Stimulated activated CD4-positive, alpha-beta T cell treated with anti-CD3 and anti-CD28 coated beads, TNF-alpha, amount 100 ng/mL, for 4 hours (primary cell): ENCODE measurements at places on chromosomes 13 and 19.

GRCh38 chr13:47121092-47121763 is 224.4 kb upstream of the HTR2A start:
- no peak for DNase-seq

- DNase-seq, result no peak
Observed at GRCh38 chr13:95784900-95785290, 108.0 kb downstream of the DNAJC3 start.

DNA sequence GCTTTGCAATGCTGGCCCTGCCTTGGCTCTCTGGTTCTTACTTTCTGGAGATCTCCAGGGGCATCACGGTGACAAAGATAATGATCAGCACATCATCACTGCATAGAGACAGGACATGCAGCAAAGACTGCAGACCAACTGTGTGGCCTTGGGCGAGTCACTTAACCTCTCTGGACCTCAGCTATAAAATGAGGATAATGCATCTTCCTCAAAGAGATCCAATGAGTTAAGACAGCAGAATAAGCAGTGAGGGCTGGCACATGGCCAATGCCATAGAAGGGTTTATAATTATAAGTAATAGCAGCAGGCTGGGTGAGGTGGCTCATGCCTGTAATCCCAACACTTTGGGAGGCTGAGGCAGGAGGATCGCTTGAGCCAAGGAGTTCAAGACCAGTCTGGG is 2.4 kb downstream of the MAG start:
- DNase-seq, result no peak

GRCh38 chr13:80177327-80177726 is 163.6 kb downstream of the SPRY2 start:
- DNase-seq, result no peak

DNA sequence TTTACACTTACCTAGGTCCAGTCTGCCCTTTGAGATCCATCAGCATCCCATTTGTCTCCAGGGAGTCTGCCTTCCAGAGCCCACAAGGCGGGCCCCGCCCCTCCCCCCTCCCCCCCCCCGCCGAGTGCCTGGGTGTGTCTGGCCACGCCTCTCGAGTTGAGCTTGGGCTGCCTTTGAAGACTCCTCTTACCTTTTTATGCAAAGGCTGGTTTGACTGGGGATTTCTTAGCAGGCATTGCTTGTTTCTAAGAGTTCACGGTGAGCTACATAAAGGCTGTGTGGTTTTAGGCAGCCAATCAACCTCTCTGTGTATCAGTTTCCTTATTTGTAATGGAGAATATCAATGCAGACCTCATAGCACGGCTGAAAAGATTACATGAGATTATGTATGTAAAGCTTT is 11.3 kb downstream of the GPR12 start:
- no peak for DNase-seq

DNA sequence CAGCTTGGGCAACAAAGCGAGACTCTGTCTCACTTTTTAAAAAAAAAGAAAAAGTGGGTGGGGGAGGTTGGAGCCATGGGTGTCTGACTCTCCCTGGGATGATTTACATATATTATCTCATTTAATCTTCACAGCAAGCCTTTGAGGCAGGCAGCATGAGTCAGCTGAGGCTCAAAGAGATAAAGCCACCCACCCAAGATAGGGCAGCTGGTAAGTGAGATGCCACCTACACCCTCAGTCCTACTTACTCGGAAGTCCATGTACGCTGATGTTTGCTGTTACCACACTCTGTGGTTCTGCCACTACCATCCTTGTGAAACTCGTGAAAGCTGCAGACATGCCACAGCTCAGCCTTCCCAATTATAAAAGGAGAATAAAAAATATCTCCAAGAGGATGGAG is 142.0 kb upstream of the TSHZ3 start:
- DNase-seq, result no peak

DNA sequence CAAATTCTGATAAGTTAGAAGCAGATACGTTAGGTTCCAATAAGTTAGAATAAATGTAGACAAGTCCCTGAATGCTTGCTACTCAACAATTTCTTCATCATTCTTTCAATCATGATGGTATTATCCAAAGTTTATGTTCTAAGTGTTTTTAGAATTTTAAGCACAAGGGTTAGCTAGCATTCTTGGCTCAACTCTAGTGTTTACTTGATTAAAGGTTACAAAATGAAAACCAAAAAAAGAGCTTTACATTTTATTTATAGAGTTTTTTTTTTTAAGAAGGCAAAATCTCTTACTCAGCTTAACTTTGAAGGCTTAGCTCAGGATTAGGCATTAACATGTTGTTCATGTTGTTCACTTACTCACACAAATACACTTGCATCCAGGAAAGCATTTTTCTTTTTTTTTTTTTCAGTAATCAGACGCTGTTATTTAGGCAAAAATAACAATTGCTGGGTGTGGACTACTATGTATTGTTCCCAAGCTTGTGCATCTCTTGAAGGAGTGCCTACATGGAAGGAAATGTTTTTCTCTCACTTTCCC is 420.6 kb downstream of the DCT start:
- DNase-seq, result no peak

- DNase-seq, result no peak
Observed at GRCh38 chr13:51833980-51834379, 11.0 kb downstream of the TMEM272 start.

DNA sequence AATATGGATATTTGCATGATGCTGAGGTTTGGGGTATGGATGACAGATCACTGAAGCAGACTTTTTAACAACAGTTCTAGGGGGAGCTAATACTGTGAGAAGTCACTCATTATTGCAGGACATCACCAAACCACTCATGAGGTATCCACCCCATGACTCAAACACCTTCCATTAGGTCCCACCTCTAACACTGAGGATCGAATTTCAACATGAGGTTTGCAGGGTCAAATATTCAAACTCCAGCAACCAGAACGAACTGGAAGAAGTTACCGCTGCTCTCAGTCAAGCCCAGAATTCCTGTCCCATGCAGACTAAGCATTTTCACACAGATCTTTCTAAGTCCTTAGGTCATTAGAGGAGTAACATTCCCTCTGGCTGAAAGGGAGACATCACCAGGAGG is 758.9 kb downstream of the UQCRFS1 start:
- no peak for DNase-seq

DNA sequence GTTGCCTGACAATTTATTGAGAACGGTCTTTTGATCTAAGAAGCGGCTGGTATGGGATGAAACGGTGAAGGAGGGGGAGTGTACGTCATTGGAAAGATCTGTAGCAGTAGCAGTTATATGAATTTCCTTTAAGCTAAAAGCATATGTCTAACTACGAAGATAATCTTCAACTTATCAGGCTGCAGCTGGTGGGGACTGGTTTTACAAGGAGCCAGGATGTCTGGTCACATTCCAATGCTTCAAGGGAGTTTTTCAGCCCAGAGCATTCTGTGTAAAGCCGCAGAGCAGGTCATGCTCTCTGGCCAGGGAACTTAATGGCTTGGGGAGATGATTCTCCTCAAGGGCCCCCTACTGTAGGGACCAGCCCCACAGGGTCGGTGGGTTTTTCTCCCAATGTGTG is 29.2 kb downstream of the CLEC4M start:
- DNase-seq, result no peak

DNA sequence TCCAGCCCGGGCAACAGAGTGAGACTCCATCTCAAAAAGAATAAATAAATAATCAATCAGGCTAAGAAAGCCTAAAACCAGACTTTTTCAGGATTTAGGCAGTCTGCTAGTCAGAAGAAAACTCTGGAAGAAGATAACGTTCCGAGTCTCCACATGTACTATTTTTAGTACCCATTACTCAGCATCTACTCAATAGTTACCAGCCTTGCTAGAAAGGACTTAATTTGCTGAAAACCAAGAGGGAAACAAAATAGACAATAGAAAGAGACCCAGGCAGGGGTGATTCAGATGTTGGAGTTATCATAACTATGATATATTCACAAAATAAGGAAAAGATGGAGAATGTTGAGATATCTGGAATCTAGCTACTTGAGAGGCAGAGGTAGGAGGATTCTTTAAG is 3.6 kb upstream of the LIN7B start:
- DNase-seq, result no peak

DNA sequence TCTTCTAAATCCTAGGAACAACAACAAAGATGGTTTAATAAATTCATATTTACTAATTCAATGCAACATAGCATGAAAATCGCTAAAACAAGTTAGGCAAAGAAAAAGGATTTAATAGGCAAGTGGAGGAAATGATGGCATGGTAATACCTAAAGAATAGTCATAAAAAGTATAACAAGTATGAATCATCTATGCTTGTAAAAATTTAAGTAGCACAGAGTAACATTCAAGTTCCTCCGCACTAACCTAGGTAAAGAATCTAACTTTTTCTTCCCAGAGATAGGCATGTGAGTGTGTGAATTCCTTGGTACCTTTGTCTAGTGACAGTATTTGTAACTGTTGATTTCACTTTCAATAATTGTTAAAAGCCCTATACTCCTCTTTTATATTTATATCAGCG is 42.6 kb downstream of the RCBTB2 start:
- DNase-seq, result no peak

DNA sequence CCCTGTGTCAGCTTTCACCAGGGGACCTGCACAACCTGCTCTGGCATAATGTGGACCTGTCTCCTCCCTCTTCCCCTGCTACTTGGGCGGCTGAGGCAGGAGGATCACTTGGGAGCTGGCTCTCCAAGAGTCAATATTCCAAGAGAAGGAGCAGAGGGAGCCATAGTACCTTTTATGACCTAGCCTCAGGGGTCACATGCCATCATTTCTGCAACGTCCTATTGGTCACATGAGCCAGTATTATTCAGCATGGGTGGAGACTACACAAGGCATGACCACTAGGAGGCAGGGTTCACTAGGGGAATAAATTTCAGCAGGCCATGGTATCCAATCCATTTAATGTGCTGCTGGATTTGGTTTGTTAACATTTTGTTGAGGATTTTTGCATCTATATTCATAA is 12.0 kb upstream of the SHFL start:
- no peak for DNase-seq

GRCh38 chr13:30453727-30454126 is 12.0 kb downstream of the HMGB1 start:
- no peak for DNase-seq

- no peak for DNase-seq
Observed at GRCh38 chr19:35736913-35737886, 5.1 kb downstream of the IGFLR1 start.

DNA sequence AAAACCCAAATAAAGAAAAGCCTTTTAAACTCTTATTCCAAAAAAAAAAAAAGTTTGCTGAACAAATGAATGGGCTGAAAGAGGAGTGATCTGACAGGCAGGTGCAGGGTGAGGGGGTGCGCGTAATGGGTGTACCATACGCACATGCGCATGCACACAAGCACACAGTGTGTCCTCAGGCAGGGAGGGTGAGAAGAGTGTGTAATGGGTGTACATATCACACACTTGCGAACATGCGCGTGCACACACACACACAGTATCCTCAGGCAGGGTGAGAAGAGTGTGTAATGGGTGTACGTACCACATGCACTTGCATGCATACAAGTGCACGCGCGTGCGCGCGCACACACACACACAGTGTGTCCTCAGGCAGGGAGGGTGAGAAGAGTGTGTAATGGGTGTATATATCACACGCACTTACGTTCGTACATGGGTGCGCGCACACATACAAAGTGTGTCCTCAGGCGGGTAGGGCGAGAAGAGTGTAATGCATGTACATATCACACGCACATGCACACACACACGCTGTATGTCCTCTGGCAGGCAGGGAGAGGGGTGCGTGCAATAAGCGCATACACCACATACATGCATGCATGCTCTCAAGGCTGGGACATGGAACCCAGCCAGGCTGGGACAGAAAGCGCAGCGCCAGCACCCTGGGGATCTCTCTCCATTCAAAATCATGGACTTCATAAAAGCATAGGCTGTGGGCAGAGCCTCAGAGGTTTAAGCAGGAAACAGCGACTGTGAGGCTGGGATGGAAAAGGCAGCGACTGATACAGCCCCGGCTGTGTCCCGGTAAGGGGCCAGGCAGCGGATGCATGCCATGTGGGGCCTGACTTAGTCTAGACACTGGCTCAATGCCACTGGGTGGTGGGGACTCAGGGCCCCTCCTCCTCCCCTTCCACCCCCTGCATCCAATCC is 70.4 kb downstream of the CEBPG start:
- no peak for DNase-seq

GRCh38 chr13:51231456-51231855 is 9.3 kb downstream of the FAM124A start:
- no peak for DNase-seq

DNA sequence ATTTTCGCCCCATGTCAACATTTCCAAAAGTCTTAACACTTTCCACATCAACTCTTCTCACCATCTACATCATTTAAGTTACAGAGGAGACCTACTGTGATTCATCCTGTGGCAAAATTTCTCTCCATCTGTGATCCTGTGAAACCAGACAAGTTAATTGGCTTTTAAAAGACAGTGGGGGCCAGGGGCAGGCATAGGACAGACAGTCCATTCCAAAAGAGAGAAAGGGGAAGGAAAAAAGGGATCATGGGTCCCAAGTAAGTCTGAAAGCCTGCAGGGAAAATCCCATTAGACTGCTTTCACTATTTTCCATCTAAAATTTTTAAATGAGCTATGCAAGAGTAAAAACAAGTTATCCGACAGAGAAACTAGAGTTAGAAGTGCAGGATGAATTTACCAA is 121.0 kb downstream of the MRPL57 start:
- no peak for DNase-seq

DNA sequence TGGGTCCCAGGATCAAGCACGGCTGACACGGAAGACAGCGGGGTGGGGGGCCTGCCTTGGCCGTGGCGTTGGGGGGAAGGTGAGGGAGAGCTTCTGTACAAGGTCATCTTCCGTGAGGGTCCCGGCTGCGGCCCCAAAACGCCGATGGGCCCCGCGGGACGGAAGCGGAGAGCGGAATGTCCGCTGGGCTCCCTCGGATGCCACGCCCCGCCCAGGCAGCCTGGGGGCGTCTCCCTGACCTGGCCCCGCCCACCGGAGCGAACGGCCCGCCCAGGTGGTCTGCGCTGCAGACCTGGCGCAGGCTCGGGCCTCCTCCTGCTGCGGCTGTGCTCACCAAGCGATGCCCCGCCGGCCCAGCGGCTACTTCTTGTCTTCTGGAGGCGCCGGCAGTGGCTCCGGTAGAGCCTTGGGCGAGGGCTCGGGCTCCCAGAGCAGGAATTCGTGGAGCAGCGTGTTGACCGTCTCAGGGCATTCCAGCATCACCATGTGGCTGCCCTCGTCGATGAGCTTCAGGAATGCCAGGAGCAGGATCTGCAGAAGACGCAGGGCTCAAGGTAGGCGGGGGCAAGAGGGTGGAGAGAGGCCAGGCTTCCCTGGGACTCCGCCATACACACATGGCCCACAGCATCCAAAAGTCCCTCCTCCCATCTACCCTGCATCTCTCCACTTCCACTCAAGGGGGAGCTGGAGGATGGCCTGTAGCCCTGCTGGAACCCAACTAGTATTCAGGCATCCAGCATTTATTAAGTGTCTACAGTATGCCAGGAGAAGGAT is 10.7 kb downstream of the ABHD8 start:
- DNase-seq, result peak; percentile 55
